Activated CD4-positive, alpha-beta T cell treated with anti-CD3 and anti-CD28 coated beads, Interleukin-2, amount 10 ng/mL, durations not matched to agents 7 days and 5 days (primary cell): ENCODE measurements at places on chromosomes 12 and 14. TPM values are rescaled to one million over a fixed set of nuclear protein-coding genes. Genes with fewer than 3 reads are reported as not detected.

MYF5 gene
- not detected for total RNA-seq

INTS13 gene
- total RNA-seq, result 47.7 TPM

TTC6 gene
- total RNA-seq, result not detected

CDH24 gene
- 3.0 TPM for total RNA-seq

ACOT2 gene
- total RNA-seq, result 11.0 TPM

PMCH gene
- total RNA-seq, result not detected

TGM1 gene
- total RNA-seq, result 6.5 TPM

SIRT4 gene
- 0.94 TPM for total RNA-seq

MYF6 gene
- not detected for total RNA-seq

PLXNC1 gene
- total RNA-seq, result 29.7 TPM

COCH gene
- 0.10 TPM for total RNA-seq

WNT1 gene
- 0.29 TPM for total RNA-seq

PSMB11 gene
- 0.21 TPM for total RNA-seq

KLHL33 gene
- total RNA-seq, result 0.17 TPM

FSCB gene
- not detected for total RNA-seq

REP15 gene
- 0.25 TPM for total RNA-seq

SIX6 gene
- total RNA-seq, result not detected

LALBA gene
- not detected for total RNA-seq

MBD6 gene
- 66.0 TPM for total RNA-seq

RND1 gene
- total RNA-seq, result 1.2 TPM

CLEC4A gene
- total RNA-seq, result 0.19 TPM

CLEC2A gene
- total RNA-seq, result not detected

CLBA1 gene
- total RNA-seq, result 0.60 TPM

NIN gene
- total RNA-seq, result 94.5 TPM

OTOGL gene
- not detected for total RNA-seq

NPAS3 gene
- total RNA-seq, result not detected
